ENCODE measurements at places on chromosomes 7 and 10.
A peak's percentile ranks its signal among the peaks of the same experiment; 100 is the strongest.

GRCh38 chr7:121449329-121449728, 53.2 kb upstream of the FAM3C start:
- DNase-seq, result no peak

DNA sequence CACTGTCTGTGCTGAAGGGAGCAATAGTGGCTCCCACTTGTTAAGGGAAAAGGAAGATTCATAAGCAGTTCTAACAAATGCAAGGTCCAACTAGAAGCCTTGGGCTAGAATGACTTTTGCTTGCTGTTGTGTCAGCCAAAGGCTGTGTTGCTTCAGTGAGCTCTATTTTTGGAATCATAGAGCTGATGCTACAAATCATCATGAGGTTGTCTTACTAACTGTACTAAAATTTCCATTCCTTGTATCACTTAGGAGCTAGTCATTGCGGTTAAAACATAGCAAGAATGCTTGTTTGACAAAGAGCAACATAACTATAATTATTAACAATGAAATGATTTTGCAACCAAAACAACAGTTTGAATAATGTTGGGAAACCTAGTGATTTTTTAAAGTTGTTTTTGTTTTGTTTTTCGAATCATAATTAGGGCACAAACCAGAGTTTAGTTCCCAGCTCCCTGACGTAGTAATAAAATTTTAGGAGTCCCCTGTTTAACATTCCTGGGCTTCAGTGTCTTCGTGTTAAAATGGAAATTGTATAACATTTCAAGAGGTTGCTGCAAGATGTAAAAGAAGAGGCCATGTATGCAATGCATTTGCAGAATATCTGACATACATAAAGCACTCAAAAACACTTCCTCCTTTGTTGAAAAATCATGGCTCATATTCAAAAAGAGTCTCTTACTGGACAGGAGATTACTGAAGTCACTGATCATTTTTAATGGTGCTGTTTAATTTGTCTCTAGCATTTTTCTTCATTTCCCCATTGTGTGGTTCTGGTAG, 183.4 kb downstream of the MACC1 start:
- DNase-seq, result no peak

GRCh38 chr7:136947347-136947746, 78.9 kb downstream of the CHRM2 start:
- no peak for DNase-seq

- no peak for DNase-seq
Measured at GRCh38 chr10:17029581-17030271, 99.9 kb downstream of the CUBN start.

GRCh38 chr10:52762088-52762487, 10.5 kb downstream of the MBL2 start:
- no peak for DNase-seq

DNA sequence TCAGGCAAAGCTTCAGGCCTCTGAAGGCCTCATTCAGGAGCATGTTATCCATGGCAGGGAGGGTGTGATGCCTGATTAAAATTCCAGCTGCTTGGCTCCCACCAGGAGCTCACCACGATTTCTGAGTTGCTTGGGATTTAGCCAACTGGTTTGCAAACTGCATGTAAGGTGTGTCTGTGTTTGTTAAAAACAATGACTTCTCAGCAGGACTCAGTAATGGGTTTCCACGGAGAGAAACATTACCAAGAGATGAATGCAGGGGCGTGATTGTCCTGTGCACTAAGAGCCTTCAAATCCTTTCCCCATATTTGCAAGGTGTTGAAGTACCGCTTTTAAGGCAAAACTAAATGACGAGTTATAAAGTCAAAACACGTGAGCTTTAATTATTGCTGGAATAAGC, 88.8 kb upstream of the BTBD16 start:
- no peak for DNase-seq

DNA sequence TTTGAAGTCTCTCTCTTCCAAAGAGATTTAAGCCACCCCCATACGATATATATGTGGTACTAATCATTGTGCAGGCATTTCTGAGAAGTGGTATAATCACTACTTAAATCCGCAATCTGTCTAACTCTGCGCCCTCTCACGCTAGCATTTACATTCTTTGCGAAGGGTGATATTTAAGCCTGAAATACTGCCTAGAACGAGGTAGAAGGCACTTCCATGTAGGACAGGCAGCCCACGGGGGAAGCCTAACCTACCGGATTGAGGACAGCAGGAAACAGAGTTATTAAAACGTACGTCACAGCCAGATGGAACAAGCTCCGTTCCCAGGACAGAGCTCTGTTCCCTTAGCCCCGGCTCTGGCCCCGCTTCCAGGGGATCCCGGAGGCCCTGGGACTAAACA, 59.3 kb upstream of the ECHDC3 start:
- no peak for DNase-seq

- no peak for DNase-seq
Measured at GRCh38 chr7:458511-459245, 61.0 kb downstream of the PDGFA start.

GRCh38 chr10:58137813-58138212, 129.9 kb downstream of the IPMK start:
- peak; percentile 75 for DNase-seq

GRCh38 chr7:20417675-20418382, 87.1 kb downstream of the ITGB8 start:
- DNase-seq, result no peak

- no peak for DNase-seq
Measured at GRCh38 chr7:37031571-37032257, 307.4 kb upstream of the AOAH start.

DNA sequence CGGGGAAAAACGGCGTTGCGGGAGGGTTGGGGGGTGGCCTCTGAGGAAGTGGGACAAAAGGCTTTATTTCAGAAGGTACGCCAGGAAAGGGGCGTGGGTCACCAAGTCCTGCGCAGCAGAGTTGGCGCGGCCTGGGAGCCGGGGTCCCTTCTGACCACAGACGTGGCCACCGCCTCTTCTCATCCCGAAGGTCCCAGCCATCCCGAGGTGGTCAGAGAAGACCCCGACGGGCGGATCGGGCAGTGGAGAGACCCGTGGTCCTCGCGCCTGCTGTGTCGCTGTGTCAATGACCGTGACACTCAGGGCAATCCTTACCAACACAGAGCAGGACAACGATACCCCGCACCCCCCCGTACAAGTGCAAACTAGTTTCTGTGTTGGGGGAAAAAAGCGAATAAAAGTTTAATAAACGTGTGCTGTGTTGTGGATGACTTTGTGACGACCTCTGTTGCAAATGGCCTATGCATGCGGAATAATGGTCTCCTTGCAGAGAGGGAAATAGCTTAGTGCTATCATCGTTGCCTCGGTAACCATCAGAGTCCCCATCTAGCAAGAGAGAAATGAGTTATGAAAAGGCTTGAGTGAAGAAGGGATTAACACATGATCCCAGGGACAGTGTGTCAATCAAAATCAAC, 19.4 kb upstream of the GATA3 start:
- no peak for DNase-seq

- no peak for DNase-seq
Measured at GRCh38 chr7:134890246-134891240, 95.8 kb upstream of the AGBL3 start.

- no peak for DNase-seq
Measured at GRCh38 chr10:95565336-95565735, 4.2 kb upstream of the SORBS1 start.

- no peak for DNase-seq
Measured at GRCh38 chr10:62634576-62634975, 169.9 kb upstream of the ADO start.

DNA sequence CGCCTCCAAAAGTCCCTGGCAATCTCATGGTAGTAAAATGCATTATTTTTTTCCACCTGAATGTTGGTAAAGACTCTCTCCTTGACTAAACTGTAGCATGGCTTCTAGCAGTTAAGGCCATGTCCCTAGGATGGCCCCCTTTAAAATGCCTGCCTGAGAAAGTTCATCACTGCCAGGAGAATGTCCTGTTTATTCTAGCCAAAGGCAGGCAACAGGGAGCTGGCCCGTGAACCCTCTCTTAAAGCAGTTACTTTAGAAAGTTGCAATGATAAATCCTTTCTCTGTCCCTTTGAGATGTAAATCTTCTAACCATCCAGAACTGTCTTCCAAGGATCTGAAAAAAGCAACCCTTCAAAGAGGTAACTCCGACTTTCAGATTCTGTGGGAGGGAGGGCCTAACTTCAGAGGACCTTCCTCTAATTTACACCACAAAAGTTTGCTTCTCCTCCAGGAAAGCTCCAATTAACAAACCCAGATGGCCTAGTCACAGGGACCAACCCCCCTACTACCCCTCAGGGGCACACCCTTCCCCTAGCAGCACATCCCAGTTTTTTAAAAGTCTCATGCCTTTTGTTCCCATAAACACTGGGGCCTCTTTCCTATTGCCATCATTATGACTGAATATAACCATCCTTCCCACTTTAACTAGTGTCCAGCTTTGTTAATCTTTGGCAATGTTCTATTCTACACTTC, 5.5 kb downstream of the DNTT start:
- DNase-seq, result no peak

DNA sequence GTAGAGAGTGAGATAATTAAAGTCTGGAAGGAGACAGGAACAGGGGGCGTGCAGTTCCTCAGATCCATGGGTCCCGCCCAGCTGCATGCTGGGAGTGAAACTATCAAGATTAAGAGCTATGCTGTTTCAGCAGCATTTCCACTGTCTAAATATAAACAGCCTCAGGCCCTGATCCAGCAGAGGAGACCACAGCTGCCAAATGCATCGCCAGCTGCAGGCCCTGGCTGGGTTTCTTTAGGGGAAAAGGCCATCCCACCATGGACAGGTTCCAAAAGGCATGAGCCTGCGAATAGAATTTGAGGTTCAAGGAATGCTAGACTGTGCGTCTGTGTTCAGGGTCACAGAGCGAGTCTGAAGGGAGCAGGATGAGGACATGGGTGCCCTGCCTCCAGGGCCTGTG, 411.4 kb downstream of the PAXIP1 start:
- DNase-seq, result no peak

- no peak for DNase-seq
Measured at GRCh38 chr7:9711259-9711918, 1262.3 kb upstream of the PHF14 start.

GRCh38 chr7:35483568-35483967, 211.4 kb downstream of the HERPUD2 start:
- no peak for DNase-seq

DNA sequence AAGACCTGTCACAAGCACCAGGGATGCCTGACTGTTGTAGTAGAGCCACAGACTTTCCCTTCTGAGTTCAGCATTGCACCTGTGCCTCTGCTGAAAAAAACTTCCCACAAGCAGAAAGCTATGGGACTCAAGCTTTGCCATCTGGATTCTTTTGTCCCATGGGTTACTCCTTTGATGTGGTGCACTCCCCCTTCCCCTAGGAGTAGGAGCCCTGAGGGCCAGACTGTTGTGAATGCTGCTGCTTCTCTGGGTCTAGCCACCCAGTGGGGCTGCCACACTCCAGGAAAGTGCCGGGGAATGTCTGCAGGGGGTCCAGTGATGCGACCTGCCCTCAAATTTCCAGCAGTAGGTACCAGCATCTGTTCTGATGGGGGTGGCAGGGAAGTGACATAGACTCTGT, 11.7 kb downstream of the CASP7 start:
- DNase-seq, result no peak

DNA sequence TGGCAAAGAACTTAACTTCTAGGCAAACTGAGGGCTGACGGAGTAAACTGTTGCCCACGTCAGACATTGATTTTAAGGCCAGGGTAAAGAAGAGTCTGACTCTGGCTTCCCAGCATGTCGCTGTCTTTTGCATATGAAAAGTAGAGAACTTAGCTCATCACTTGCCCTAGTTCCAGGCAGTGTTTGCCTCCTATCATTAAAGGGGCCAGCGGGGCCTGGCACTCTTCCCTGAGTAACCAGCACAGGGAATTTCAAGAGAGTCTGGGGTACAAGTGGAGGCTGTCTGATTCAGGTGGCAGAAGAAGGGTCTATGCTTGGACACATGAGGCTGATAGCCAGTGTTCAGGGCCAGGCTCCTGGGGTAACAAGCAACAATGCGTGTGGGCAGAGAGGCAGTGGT, 4.8 kb downstream of the DENND2A start:
- DNase-seq, result no peak

GRCh38 chr7:157922576-157922975, 585.8 kb downstream of the DNAJB6 start:
- no peak for DNase-seq

GRCh38 chr10:132439025-132439388, 42.0 kb downstream of the PWWP2B start:
- no peak for DNase-seq

DNA sequence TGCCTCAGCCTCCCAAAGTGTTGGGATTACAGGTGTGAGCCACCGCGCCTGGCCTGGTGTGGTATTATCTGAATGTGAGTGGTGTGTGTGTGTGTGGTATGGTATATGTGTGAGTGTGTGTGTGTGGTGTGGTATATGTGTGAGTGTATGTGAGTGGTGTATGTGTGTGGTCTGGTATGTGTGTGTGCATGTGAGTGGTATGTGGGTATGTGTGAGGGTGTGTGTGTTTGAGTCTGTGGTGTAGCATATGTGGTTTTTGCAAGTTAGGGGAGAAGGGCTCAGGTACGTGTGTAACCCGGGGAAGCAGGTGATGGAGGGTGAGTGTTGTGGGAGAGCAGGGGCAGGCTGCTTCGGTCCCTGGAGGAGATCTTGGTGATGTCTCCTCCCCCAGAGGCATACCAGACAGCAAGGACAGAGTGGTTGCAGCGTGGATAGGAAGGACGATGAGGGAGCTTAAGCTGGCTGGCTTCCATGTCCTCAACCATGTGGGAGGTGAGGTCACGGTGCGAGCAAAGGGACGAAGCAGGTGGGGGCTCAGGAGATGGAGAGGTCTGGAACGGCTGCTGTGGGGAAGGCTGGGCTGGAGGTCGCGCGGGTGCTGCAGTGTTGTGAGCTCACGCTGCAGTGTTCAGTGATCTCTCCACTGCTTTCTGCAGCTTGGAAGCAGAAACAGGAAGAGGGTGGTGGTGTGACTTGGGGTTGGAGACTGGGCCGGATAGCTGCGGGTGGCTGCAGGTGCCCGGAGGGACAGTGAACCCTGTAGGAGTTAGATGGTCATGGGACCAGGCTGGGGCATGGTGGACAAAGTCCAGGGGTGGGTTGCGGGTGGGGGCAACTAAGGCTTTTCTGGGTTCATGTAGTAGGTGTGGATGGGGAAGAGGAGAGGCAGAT, 5.0 kb downstream of the ZYX start:
- DNase-seq, result no peak

DNA sequence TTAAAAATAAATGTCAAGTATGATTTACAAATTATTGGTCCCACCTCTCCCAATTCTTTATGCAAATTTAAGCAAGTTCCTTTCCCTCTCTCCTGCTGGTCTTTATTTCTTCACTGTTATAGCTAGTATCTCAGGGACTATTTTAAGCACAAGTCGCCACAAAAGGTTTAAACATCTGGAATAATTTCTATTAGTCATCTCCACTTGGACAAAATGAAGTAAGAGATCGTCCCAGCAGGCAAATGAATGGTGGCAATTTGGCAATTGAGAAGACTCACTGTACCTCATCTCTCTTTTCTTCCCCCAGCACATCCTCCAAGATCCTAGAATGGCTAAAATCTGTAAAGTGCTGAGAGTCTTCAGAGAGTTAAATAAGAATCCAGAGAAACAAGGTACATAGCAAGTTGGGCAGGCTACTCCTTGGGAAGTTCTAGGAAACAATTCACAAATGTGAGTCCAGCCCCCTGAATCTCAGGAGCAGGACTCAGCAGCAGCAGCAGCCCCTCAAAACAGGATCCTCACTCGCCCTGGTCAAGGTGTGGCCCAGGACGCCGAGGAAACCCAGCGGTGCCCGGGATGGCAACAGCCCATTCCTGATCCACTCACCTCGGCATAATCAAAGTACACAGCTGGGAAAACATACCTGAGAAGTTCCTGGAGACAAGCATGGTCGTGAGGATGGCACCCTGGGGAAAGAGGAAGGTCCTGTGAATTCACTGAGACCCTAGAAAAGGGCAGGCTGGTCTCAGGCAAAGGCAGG, 30.3 kb upstream of the NDST2 start:
- no peak for DNase-seq

All from NCI-H1930 (cell line).